ENCODE measurements at places on chromosomes 1 and 21. TPM values are rescaled to one million over a fixed set of nuclear protein-coding genes. Genes with fewer than 3 reads are reported as not detected.
A peak's percentile ranks its signal among the peaks of the same experiment; 100 is the strongest.

PYHIN1 gene
- 1.8 TPM for total RNA-seq

TRAF3IP3 gene
- 0.34 TPM for total RNA-seq

FMO5 gene
- total RNA-seq, result 4.3 TPM

DNA sequence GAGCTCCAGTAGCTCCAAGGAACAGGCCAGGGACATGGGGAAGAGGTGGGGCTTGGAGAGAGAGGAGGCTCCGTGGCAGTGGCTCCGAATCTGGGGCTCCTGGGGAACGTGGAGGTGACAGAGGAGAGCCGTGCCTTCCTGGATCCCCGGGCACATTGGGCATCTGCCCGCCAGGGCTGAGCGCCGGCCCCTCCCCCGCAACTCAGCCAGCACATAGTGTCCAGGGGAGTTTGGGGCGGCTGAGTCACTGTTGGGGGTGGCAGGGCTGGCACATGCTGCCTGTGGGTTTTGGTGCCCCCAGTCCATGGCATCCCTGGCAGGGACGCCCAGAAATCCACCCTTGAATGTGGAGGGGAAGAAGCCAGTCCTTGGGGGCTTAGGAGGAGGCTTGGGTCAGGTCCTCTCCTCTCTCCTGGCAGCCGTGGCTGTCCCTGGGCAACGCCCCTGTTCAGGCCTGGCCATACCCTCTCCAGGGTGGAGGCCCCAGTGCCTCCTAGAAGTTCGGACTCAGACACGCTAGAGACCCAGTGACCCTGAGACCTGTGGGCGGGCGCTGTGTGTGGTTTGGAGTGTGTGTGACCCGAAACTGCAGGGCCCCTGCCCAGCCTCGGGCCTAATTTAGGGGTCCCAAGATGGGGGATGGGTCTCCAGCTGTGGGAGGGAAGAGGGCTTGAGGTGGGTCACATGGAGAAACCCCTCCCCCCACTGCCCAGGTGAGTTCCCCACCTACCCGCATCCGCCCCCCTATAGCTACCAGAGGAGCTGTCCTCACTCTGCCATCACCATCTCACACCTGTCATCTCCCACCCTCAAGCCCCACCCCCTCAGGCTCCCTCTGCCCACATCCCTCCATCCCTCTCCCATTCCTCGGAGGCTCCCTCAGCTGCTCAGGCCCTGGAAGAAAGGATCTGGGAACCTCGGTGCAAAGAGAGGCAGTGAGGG, 1.6 kb downstream of the HSPB7 start:
- H3K4me1 ChIP-seq, result peaks cover 29% of the 10 kb centered on the region
- DNase-seq, result no peak
- H3K27ac ChIP-seq, result peak overlapping the region; percentile 98
- H3K27me3 ChIP-seq, result no peaks in the 10 kb centered on the region
- peak overlapping the region; percentile 37 for H3K4me3 ChIP-seq
- no peaks in the 10 kb centered on the region for H3K36me3 ChIP-seq

DNA sequence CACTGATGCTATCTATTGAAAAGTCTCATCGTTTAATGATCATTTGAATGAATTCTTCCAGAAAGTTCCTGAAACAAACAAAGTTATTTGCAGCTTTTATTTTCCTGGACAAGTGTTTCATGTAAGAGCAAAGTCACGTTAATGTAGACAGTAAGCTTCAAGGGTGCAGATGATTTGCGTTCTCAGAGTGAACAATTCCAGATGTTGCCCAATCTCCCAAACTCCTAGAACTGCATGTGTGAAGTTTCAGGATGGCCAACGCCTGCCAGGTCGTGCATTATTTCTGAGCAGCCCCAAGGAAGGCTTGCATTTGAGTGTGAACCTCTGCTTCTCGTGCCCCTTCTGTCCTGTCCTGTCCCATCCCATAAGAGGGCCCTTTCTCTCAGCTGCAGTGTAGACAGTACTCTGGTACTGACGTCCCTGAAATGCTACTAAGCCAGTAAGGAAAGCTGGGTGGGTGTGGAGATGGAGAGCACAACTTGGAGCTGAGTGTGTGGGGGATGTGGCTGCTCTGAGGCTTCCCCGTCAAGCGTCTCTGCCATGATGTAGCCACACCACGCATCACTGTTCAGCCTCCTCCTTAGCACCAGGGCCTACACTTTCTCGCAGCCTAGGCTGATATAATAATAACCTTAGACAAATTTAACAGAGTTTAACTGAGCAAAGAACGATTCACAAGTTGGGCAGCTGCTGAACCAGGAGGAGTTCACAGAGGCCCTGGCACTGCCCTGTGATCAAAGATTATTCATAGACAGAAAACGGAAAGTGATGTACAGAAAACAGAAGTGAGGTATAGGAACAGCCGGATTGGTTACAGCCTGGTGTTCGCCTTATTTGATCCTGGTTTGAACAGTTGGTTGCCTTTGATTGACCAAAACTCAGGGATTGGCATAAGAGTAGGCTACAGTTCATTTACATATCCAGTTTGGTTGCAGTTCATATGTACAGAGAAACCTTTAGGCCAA, 50.4 kb downstream of the RHOU start:
- DNase-seq, result no peak
- no peaks in the 10 kb centered on the region for H3K27me3 ChIP-seq
- H3K4me1 ChIP-seq, result no peaks in the 10 kb centered on the region
- no peak overlapping the region for H3K4me3 ChIP-seq
- H3K36me3 ChIP-seq, result no peaks in the 10 kb centered on the region

GRCh38 chr1:92822879-92823278, 9.0 kb upstream of the RPL5 start:
- no peak for DNase-seq
- no peaks in the 10 kb centered on the region for H3K27me3 ChIP-seq
- no peaks in the 10 kb centered on the region for H3K4me1 ChIP-seq
- no peak overlapping the region for H3K27ac ChIP-seq
- H3K4me3 ChIP-seq, result no peak overlapping the region

GRCh38 chr1:1061682-1062345, 12.3 kb downstream of the RNF223 start:
- H3K27ac ChIP-seq, result no peak overlapping the region
- H3K4me3 ChIP-seq, result no peak overlapping the region
- H3K4me1 ChIP-seq, result peaks cover 3% of the 10 kb centered on the region
- peaks cover 9% of the 10 kb centered on the region for H3K27me3 ChIP-seq

DNA sequence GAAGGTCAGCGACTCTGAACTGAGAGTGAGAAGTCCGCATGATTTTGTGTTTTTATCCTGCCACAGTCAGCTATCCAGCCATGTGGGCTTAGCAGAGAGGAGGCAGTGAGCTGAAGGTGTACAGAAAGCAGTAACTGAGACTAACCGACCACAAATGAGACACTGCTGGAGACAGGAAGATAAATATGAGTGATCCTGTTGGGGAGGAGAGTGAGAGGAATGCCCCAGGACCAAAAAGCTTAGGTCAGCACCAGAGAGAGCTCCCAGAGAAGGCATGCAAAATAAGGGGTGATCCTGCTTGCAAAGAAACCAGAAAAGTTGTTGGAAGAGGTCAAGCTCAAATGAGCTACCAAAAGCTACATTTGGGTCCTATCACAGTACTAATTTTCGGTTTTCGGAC, 63.7 kb downstream of the HLCS start:
- H3K27me3 ChIP-seq, result no peaks in the 10 kb centered on the region
- no peak for DNase-seq
- H3K4me3 ChIP-seq, result no peak overlapping the region
- H3K36me3 ChIP-seq, result no peaks in the 10 kb centered on the region
- no peaks in the 10 kb centered on the region for H3K4me1 ChIP-seq
- no peak overlapping the region for H3K27ac ChIP-seq

DNA sequence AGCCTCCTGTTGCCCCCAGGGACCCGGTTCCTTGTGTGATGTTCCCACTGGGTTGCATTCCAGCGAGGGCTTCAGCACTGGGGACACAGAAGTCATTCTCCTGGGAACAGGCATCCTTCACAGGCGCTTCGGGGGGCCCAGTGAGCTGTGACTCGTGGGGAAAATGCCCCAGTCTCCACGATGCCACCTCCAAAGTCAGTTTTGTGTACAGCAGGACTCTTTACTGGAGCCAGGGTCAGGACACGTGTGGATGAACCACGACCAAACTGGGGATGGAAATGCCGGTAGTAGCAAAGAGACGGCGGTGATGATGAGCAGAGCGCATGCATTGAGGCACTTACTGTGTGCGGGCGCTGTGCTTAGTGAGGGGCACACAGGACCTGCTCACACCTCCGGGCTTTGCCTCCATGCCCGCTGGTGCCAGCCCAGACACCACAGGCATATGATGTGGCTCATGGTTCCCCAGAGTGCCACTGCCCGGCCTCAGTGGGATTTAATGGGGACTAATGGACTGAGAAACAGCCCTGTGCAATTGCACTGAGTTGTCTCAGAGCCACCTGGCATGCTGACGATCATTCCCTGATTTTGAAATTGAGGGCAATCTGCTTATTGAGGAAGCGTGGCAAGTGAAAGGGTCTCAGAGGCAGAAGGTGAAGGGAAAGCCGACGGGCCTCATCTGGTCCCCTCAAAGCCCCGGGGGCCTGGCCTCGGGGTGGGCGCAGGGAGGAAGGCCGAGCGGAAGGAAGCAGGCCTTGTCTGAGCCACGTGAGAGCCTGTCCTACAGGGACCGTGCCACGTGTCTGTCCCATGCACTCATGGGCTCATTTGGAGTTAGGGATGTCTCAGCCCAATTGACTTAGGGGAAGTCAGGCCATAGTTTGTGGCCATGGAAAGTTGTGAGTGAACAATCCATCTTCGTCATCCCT, 91.4 kb downstream of the PDE9A start:
- no peak for DNase-seq
- no peak overlapping the region for H3K27ac ChIP-seq
- H3K27me3 ChIP-seq, result no peaks in the 10 kb centered on the region
- no peaks in the 10 kb centered on the region for H3K36me3 ChIP-seq

DNA sequence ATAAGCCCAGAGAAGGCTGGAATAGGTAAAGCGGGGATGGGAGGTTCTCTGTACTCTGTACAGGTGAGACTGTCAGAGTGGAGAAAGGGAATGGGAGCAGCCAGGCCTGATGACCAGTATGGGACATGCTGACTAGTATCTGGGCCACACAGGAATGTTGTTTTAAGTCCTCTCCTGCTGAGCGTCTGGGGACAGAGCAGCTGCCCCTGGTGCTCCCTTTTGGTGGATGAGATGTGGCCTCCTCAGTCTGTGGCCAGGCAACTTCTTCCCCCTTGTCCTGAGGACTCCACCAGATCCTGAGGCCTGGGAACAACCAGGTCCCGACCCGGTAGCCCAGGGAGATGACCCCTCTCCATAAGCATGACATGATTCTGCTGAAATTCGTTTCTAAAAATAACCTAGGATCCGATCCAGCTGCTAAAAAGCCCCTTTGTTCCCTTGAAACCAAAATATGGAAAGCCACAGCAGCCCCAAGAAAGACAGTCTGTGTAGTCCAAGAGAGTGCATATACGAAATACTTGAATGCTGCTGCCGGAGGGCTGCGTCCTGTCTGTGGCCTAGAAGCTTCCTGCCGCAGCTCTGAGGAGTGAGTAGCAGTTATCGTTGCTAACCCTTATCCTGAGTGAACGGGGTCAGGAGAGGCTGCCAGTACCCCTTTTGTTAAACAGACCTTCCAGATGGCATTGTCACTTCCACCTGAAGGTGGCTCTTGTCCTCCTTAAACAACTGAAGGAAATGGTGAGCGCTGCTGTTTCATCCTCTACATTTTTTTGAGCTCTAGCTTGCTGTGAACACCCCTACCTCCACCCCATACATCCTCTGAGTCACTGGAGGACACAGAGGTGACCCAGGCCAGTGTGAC, 47.1 kb downstream of the ATP2B4 start:
- H3K4me3 ChIP-seq, result no peak overlapping the region
- H3K4me1 ChIP-seq, result peaks cover 35% of the 10 kb centered on the region
- DNase-seq, result no peak

DNA sequence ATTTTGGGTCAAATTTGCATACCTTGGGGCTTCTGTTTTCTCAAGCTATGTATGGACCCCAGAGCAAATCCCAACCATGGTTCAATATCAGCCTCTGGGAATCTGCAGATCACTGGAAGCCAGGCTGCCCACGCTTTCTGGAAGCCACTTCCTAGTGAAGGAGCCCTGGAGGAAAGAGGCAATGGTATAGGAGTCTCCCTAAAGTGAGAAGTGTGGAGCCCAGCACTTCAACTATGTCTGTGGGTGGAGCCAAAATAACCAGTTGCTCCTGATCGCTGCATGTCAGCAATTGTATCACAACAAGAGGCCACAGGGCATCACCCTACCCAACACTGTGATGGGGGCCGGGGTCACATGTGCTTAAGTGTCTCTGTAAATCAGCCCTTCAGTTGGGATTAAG, 26.9 kb downstream of the ETS2 start:
- DNase-seq, result no peak
- no peak overlapping the region for H3K27ac ChIP-seq
- H3K36me3 ChIP-seq, result no peaks in the 10 kb centered on the region
- no peak overlapping the region for H3K4me3 ChIP-seq

DNA sequence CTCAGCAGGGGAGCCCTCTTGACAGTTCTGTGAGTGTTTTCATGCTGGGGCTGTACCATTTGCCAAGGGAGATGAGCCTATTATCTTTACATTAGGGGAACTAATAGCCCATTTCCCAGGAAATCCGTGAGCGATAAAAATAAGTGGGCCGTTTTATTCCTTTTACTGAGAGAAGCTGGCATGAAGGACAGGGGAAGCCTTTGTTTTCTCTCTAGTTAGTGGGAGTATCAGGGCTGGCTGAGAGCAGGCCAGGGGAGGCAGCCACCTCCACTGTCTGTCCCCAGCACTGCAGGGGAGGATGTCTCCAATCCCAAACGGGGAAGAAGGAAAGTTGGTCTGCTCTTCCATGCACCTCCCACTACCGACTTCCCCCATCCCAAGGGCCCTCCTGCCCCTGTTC, 2.5 kb downstream of the UBL4B start:
- no peaks in the 10 kb centered on the region for H3K36me3 ChIP-seq
- no peak for DNase-seq
- no peak overlapping the region for H3K4me3 ChIP-seq
- H3K4me1 ChIP-seq, result no peaks in the 10 kb centered on the region
- no peaks in the 10 kb centered on the region for H3K27me3 ChIP-seq
- no peak overlapping the region for H3K27ac ChIP-seq

- H3K4me3 ChIP-seq, result no peak overlapping the region
- H3K27me3 ChIP-seq, result no peaks in the 10 kb centered on the region
- peak; percentile 83 for DNase-seq
- H3K27ac ChIP-seq, result peak overlapping the region; percentile 71
- no peaks in the 10 kb centered on the region for H3K36me3 ChIP-seq
Measured at GRCh38 chr1:8133657-8134430, 107.7 kb upstream of the ERRFI1 start.

DNA sequence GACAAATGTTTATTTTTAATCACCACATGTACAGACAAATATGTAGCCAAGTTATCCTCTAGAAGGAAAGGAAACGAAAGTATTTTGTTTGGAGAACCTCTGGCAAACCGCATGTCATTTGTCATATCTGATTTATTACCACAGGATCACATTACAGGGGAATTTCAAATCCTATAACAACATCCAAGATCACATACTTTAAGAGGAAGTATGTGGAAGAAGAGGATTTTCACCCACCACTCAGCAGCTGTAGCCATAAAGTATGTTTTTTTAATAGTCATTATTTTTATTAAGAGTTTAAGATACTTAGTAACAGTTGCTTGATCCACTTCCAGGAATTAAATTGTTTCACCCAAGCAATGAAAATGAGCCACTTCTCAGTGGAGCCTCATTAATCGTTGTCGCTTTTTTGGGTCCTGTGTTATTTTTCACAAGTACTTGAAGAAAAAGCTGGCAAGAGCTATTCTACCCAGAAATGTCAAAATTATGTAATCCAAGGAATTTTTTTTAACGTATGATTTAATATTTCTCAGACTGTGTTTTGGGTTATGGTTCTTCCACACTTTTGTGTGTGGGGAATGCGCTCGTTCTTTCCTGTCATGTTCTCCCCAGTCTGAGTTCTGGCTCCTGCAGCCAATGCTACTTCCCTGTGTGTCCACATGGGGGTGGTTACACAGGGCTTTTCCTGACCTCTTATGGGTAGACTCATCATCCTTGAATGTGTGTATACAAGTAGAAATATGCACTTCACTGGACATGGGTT, 6.9 kb downstream of the SERTAD4 start:
- H3K4me1 ChIP-seq, result peaks cover 7% of the 10 kb centered on the region
- H3K36me3 ChIP-seq, result no peaks in the 10 kb centered on the region
- no peak overlapping the region for H3K4me3 ChIP-seq
- no peak overlapping the region for H3K27ac ChIP-seq
- no peak for DNase-seq
- no peaks in the 10 kb centered on the region for H3K27me3 ChIP-seq
